ENCODE measurements at places on chromosomes 7 and 10.

DNA sequence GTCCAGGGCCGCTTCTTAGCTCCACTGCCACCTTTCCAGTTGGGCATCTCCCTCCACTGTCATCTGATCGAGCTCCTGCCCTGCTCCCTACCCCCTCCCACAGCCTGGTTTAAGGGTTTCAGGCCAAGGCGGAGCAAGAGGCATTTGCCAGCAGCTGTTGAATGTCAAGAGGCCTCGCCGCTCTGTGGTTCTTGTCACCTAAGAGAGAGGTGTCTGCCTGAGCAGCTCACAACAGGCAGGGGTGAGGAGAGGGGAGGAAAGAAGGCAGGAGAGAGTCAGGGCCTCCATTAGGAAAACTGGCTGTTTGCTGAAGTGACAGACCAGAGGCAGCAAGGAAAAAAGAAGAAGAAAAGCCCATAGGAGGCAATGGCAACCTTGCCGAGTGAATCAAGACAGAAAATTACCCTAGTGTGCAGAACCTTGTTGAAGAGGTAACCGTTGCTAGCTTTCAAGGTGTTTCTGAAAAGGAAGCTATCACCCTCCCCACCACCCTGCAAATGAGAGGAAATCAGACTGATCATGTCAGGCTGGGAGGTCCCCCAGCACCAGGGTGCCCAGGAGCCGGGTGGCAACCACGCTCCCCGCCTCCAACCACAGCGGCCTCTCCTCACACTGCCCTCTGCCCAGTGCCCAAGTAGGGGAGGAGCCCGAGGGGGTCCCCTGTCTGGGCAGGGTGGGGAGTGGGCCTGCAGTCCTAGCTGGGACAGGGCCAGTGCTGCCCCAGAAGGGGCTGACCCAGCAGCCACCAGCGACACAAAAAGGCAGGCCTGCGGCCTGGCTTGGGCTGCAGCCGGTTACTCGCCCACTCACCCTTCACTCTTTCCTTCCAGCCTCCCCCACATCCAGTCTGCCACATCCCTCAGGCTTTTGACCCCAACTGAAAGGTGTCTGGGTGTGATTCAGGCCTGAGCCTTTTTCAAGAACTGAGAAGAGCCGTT, 7.1 kb downstream of the GATA3 start:
- DNase-seq: no peak

- no peak for DNase-seq
These were observed 132.5 kb upstream of the UNC5B start for GRCh38 chr10:71079761-71080380.

GRCh38 chr10:34854147-34854601, 39.1 kb upstream of the PARD3 start:
- DNase-seq: no peak

GRCh38 chr7:148637094-148637493, 46.5 kb downstream of the C7orf33 start:
- DNase-seq: no peak

- no peak for DNase-seq
These were observed 97.1 kb downstream of the CREB5 start for GRCh38 chr7:28509251-28510025.

DNA sequence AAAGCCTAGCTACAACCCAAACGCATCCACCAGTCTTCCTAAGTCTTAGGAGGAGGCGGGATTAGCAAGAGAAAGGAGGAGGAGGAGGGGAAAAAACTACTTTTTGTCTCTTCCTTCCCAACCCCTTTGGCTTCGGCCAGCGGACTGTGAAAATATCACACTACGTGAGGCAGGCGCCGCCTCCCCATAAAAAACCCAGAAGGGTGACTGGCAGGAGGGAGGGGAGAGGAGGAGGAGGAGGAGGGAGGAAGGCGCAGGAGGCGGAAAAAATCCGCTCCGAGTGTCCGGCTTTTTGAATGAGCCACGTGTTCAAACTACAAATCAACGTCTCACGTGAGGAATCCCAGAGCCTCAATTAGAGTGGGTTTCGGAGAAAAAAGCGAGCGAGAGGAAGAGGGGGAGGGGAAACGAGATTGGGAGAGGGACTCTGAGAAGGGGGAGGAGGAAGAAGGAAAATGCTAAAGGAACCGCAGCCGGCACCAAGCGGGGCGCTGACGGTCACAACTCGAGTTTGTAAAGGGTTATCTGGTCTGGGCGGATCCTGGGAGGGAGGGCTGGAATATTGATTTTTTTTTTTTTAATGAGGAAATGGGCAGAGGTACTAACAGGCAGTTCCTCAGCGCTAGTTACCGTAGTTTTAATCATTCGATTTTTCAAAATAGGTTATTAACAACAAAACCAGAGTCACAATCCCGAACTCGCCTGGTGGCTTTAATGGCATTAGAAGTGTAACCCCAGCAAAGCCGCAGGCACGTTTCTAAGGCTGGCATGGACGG, at the start of gene IGF2BP3:
TSS of gene IGF2BP3 (minus strand) at position 162 of the 776 bp plus-strand sequence. CDS start 381 bp downstream, outside the sequence.
- no peak for DNase-seq

GRCh38 chr7:102833343-102833742, 79.5 kb upstream of the LRRC17 start:
- DNase-seq: no peak

DNA sequence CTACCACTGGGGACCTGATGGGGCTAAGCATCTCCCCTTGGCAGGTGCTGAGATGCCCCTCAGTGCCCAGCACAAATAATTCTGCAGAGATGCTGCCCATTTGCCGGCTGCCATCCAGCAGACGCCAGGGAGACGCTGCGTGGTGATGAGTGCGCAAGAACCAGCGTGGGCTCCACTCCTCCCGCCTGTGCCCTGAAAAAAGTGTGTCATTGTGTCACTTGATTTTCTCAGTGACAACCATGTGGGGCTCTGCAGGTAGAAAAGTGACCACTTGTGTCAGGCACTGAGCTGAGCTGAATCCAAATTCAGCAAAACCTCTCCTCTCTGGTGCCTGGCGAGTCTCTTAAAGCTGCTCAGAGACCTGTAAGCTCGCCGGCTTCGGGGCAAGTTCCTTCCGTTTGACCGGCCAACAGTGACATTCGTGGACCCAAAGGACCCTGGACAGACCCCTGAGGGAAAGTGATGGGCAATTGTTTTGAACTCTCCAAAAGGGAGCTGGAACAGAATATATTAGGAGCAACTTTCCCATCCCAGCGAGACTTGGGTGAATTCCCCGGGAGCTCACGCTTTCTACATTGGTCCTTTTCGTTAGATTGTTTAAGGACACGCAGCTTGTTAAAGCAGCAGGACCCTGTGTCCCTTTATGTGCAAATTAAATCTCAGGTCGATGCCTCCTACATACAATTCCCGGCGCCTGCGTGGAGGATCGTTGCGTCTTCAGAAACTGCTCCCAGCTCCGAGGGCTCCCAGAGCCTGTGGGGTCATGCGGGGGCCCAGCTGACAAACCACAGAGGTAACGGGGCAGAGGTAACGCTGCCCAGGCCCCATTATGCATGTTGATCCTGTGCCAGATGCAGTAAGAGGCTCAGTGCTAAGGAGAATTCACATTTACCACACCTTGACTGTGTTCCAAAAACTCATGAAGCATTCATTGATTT, 332.7 kb downstream of the ADARB2 start:
- DNase-seq: no peak

- no peak for DNase-seq
These were observed 234.7 kb upstream of the PTPRZ1 start for GRCh38 chr7:121638286-121638685.

- DNase-seq: no peak
These were observed 96.4 kb downstream of the CCSER2 start for GRCh38 chr10:84424731-84425167.

GRCh38 chr10:86056672-86057071, 309.9 kb downstream of the GRID1 start:
- no peak for DNase-seq

- DNase-seq: no peak
These were observed 78.8 kb downstream of the SND1 start for GRCh38 chr7:127730658-127731276.

GRCh38 chr10:101073631-101074030, 11.8 kb downstream of the KAZALD1 start:
- no peak for DNase-seq

DNA sequence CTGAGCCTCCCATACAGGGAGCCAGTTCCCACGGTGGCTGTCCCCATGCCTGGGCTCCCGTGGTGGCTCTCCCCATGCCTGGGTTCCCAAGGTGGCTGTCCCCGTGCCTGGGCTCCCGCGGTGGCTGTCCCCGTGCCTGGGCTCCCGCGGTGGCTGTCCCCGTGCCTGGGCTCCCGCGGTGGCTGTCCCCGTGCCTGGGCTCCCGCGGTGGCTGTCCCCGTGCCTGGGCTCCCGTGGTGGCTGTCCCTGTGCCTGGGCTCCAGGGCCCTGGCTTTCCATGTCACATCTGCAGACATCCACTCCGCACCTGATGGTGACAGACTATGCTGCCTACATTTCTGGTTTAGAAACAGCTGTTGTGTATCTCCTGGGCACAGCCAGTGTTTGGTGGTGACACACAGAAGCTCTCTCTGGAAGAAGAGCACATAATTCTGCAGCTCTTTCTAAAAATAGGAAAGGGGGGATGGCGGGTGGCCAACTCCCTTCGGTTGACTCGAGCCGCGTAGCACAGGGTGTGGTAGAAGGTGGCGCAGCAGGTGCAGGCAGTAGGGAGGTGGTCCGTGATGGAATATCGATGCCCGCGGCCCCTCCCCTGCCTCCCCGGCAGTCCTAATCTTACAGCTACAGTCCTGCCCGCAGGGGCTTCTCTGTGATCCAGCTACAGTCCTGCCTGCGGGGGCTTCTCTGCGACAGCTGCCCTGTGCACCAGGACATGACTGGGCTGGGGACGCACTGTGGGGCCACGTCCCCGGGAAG, 251.2 kb downstream of the DNAJB6 start:
- DNase-seq: no peak

GRCh38 chr7:112416127-112416526, 34.1 kb upstream of the IFRD1 start:
- no peak for DNase-seq

DNA sequence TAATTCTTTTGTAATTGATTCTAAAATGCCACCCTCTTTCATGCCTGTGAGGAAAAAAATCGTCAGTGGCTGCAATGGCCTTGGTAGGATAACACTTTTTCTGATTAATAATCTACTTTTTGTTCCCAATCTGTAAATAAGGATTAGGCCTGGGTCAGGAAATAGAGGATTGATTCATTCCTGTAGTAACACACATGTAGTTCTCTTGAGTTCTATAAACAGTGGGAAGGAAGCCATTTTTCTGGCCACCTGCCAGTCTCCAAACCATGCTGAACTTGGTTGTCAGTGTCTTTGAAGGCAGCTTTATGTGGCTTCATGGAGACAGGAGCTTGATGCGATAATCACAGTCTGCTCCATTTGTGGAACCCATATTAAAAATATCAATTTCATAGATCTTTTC, 169.3 kb upstream of the NFE2L3 start:
- DNase-seq: no peak

DNA sequence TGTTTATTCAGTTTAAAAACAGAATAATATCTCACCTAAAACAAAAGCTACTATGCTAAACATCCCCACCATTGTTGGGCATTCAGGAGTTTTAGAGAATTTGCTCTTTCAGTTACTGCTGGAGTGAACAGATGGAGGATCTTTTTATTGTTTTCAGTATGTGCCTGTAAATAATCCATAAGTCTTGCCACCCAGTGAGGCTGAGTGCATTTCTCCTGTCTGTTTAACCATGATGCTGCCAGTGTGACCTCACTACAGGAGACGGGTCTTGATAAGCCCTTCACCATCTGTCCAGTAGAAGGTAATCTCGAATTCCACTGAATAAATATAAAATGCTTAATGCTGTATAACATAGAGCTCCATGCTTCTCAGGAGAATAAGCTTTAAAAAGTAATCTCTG, 430.9 kb downstream of the POM121L12 start:
- no peak for DNase-seq

GRCh38 chr10:116810120-116810500, 39.2 kb upstream of the ENO4 start:
- DNase-seq: no peak

- DNase-seq: no peak
These were observed 113.5 kb downstream of the KLF6 start for GRCh38 chr10:3671386-3671955.

GRCh38 chr7:111438369-111439289, 123.7 kb downstream of the IMMP2L start:
- no peak for DNase-seq

Data from stimulated activated CD8-positive, alpha-beta memory T cell treated with anti-CD3 and anti-CD28 coated beads, Interleukin-4, amount 100 ng/mL, for 1 hour (primary cell).